Activated CD4-positive, alpha-beta T cell treated with anti-CD3 and anti-CD28 coated beads for 24 hours (primary cell): ENCODE measurements at places on chromosomes 4 and X.
A peak's percentile ranks its signal among the peaks of the same experiment; 100 is the strongest.

- no peak for DNase-seq
Measured at GRCh38 chr4:176005766-176006165, 59.9 kb upstream of the WDR17 start.

DNA sequence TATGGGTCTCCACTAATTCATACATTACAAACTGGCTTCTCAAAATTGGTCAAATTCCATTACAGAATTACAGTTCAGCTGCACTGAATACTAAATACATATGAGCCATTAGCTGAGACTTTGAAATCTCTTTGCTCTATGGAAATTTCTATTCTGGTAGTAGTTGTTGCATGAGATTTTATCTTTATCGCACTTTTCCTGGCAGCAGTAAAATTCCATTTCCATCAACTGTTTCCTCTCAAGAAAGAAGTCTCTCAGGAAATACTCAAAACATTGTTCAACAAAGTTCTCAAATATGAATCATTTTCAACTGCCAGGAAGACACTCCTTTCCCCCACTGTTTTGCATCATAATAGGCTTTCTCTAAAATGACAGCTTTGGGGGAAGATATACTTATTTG, 51.3 kb downstream of the ATP11C start:
- no peak for DNase-seq

DNA sequence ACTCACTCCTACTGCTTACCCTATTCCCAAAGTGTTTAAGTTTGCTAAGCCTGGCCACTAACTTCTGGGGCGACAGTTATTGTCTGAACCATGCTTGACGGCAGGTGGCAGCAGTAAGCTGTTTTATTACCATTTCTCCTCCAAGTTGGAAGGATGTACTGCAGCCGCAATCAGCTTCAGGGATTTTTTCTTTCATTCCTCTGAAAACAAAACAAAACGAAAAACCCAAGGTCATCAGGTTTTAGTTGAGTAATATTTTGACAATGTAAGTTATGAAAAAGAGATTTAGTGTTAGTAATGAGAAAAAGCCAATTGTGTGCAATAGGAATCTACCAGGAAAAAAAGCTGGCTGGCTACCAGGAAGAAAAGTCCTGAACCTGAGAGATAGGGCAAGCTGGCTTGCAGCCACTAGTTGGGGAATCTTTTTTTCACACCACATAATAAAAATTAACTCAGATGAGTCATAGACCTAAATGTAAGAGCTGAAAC, 13.2 kb upstream of the RAB9B start:
- peak; percentile 31 for DNase-seq

DNA sequence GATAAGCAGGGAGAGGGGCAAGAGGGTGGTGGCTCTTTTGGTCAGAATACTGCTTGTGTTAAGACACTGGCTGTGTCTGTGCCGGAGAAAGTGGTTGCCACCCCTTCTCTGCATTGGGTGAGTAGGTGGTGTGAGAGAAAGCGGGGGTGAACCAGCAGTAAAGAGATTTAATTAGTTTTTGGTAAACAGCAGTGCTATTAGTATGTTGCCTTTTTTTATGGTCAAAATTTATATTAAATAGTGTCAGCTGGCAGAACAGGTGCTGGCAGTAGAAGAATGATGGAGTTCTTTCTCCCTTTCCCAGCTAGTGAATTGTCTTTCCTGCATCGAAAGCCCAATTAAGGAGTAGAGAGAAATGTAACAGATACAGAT, 181.6 kb downstream of the LARP7 start:
- no peak for DNase-seq

DNA sequence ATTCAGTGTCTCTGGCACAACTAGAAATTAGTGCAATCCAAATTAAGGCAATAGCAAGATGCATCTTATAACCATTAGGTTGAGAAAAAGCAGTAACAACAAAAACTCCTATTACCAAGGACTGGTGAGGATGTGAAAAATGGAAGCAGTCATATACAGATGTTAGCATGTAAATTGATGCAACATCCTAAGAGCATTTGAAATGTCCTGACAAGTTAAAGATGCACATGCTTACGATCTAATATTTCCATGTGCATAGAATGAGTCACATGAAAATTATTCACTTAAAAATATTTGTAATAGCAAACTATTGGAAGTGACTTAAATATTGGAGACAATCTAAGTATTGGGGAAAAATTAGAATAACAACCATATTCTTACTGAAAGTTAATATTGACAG, 163.0 kb downstream of the FAM13A start:
- DNase-seq: no peak

DNA sequence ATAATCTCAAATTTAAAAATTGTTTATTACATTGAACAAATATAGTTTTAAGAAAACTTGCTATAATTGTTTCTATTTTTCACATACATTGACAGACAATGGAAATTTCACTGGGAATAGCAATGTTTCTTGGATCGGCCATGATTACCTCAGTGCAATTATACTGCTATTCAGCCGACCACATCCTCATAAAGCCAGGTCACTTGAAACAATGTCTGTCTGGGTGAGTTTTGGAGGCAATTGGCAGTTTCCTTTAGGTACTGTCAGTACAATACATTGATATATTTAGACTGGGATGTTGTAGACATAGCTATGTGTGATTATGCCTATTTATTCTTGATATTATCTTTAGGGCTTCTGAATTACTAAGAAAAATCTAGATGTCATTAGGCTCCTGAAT, 89.5 kb upstream of the VEGFC start:
- DNase-seq: no peak

DNA sequence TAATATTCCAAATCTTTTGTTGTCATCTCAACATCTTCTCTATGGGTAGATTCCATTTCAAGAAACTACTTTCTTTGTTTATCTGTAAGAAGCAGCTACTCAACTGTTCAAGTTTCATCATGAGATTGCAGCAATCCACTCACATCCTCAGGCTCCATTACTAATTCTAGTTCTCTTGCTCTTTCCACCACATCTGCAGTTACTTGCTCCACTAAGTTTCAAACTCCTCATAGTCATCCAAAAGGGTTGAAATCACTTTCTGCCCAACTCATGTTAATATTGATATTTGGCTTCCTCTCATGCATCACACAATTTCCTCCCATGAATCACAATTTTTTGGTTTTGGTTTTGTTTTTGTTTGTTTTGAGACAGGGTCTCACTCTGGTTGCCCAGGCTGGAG, 35.7 kb downstream of the ADH5 start:
- no peak for DNase-seq

GRCh38 chr4:60482921-60483351, 717.2 kb upstream of the ADGRL3 start:
- no peak for DNase-seq

DNA sequence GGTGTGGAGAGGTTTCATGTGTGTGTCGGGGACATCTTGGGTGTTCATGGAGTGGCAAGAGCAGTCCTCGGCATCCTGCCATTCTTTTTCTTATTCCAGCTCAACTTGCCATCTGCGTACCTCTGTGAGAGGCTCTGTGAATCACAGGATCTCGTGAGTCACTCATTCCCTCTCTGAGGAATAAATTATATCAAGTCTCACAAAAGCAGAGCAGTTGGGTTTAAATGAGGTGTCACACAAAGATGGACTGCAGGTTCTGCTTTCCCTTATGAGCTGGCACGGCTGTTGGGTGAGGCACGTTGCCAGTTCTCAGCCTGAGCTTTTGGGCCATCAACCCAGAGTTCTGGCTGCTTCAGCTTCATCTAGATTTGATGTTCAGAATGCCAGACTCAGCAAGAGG, 6.8 kb upstream of the OCIAD2 start:
- no peak for DNase-seq

- no peak for DNase-seq
Measured at GRCh38 chr4:119211867-119212233, 663 bp upstream of the USP53 start.

DNA sequence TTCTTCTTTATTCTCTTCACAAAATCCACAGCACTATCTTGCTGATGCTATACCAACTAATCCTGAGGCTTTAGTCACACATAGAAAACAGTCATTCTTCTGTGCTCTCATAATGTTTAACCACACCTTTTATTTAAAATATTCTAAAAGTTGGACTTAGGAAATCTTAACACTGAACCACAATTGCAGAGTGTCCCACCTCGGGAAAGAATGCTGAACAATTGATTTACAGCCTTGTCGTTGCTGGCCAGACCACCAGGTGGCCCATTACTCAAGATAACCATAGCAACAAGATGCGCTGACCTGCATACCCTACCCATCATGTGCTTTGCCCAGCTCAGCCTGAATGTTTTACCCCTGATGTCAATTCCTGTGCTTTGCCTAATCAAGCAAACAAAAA, 100.8 kb downstream of the ARSJ start:
- DNase-seq: no peak

DNA sequence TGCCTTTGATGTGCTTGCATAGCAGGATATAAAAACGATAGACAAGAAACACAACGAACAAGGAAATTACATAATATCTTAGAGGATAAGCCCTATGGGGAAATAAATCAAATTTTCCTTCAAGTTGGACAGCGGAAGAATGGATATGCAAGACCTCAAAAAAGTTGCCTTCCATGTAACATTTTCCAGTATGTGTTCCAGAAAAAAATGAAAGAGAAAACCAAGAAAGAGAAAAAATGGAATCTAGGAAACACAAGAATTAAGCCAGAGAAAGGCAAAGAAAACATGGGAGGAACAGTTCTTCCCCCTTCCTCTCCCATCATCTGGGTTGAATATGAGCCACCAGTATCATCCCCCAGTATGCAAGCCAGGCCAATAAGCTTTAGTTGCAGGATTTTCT, 34.6 kb upstream of the MID1 start:
- DNase-seq: no peak

GRCh38 chr4:15552557-15553362, 83.1 kb downstream of the CC2D2A start:
- no peak for DNase-seq

DNA sequence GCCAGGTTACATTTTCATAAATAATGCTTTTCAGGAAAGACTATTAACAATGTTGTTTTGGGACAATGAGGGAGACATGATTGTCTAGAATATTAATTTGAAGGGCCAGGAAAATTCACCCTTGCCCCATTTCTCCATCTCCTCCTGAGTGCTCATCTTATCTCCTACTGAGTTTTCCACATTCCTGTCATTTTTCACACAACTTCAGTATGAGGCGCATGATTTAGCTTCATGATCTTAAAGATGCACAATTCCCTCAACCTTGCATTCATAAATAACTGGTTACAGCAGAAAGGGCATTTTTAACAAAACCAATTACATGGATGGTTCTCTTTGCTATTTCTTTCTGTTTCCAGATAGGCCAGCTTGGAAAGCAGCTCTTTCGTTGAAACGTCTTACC, 1699.2 kb upstream of the IGFBP7 start:
- DNase-seq: no peak

DNA sequence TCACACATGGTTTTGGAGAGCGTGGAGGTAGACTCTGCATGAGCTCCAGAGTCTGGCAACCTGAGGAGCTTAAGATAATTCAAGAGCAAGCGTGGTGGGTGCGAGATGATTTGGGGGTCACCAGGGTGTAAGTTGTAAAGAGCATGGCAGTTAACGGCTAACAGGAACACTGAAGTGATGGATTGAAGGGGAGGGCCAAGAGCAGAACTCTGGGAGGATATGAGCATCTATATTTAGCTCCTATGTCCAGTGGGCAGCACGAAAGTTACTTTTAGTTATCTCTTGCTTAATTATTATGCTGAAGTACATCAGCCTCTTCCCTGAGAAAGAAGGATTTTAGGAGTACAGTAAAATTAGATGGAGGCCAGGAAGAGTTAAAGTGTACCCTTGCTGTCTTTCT, 231.9 kb upstream of the HAND2 start:
- DNase-seq: no peak

- no peak for DNase-seq
Measured at GRCh38 chr4:15930314-15930713, 8.2 kb downstream of the FGFBP1 start.

- no peak for DNase-seq
Measured at GRCh38 chr4:159434114-159434870, 331.4 kb downstream of the RAPGEF2 start.

GRCh38 chrX:43505769-43506168, 150.3 kb upstream of the MAOA start:
- no peak for DNase-seq

GRCh38 chr4:39323821-39324220, 42.3 kb downstream of the RFC1 start:
- no peak for DNase-seq
